GM18507 (cell line): ENCODE measurements at places on chromosomes 1 and 21.

DNA sequence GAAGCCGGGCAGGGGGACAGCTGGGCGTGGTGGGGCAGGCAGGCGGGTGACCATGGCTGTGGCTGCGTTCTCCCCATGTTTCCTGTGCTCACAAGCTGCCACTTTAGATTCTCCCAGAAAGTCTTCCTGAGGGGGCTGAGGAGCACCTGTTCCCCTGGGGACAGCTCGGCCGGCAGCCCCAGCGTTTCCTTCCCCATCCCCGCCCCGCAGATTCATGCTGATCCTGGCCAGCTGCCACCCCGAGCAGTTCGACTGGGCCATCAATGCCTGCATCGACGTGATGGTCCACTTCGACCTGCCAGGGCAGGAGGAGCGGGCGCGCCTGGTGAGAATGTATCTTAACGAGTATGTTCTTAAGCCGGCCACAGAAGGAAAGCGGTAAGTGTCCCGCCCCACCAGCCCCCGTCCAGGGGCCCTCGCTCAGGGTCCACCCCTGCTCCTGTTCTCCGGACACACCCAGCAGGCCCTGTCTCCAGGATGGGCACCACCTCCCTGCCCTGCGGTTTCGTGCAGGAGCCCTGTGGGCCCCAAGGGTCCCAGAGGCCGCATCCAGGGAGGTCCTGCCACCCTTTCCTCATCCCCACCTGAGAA, 10.9 kb upstream of the ATAD3B start:
- DNase-seq, result no peak

DNA sequence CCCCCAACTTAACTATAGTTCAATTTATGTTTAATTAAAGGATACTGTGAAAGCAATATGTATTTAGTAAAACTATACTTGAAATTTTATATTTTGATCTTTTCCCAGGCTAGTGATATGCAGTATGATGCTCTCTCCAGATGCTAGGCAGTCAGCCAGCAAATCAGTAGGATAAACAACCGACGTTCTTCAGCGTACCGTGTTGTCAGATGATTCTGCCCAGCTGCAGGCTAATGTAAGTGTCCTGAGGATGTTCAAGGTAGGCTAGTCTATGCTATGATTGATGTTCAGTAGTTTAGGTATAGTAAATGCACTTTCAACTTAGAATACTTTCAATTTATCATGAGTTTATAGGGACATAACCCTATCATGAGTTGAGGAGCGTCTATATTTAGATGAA, 762.6 kb downstream of the MRPL39 start:
- no peak for DNase-seq

DNA sequence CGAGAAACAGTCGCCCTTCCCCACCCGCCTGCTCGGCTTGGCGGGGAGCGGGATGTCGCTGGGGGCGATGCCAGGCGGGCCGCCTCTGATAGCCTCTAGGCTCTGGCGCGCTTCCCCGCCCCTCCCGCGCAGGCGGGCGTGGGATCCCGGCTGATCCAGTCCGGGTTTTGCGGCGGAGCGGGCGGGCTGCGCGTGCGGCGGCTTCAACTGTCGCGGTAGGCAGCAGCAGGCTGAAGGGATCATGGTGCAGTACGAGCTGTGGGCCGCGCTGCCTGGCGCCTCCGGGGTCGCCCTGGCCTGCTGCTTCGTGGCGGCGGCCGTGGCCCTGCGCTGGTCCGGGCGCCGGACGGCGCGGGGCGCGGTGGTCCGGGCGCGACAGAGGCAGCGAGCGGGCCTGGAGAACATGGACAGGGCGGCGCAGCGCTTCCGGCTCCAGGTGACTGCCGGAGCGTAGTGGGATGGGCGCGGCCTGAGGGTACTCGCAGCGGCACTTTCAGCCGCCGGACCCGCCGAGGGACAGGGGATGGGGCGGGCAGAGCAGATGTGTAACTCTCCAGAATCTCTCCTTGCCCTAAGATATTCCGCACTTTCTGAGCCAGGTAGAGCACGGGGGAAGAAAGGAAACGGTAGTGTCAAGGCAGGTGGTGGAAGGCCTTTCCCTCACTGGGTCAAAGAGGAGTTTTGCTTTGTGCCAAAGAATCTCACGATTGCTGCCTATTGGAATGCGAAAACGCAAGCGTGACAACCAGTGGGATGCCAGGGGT, at the start of gene FAAH:
TSS of gene FAAH (plus strand) at position 210 of the 764 bp plus-strand sequence. CDS start at position 242, 32 bp downstream.
- DNase-seq, result no peak

DNA sequence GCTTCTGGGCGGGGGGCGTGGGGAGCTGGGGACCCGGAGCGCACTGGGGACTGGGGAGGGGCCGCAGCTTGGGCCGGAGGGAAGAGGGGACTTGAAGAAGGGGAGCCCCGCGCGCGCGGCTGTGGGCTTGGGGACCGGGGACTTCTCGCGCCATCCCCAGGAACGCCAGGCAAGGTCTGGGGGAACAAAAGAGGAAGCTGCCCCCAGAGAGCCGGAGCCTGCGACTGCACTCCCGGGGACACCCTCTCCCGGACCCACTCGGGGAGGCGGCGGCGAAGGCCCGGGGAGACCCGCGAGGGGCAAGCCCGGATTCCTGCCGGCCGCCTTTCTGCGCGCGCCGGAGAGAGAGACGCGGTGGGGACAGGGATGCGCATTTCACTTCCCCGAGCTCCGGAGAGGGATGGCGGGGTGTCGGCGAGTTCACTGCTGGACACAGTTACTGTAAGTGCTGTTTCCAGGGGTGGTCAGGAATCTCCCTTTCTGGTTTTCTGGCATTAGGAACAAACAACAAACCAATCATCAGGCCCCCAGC, 732 bp downstream of the ABCG1 start:
- no peak for DNase-seq

GRCh38 chr1:233143241-233143640, 152.3 kb downstream of the PCNX2 start:
- no peak for DNase-seq

DNA sequence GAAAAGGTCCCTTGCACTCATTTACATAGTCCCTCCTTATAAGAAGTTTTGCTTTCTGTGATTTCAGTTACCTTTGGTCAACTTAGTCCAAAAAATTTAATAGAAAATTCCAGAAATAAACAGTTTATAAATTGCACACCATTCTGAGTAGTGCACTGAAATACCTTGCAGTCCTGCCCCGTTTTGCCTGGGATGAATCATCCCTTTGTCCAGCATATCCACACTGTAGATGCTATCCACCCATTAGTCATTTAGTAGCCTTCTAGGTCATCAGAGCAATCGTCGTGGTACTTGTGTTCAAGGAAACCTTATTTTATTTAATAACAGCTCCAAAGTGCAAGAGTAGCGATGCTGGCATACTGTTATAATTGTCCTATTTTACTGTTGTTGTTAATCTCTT, 38.0 kb downstream of the SPRTN start:
- no peak for DNase-seq

DNA sequence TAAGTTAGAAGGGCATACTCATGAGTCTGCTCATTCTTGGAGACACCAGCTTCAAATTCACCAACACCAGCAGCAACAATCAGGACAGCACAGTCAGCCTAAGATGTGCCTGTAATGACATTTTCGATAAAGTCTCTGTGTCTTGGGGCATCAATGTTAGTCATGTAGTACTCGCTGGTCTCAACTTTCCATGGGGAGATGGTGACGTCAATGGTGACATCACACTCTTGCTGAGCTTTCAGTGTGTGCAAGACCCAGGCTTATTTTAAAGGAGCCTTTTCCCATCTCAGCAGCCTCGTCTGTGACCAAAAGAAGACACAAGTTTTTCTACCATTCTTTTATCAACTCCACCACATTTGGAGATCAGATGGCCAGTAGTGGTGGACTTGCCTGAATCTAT, 75.5 kb downstream of the SERINC2 start:
- no peak for DNase-seq
